Urinary bladder (tissue), 4 donors: ENCODE measurements at places on chromosomes 4 and X. TPM values are rescaled to one million over a fixed set of nuclear protein-coding genes. Genes with fewer than 3 reads are reported as not detected.

Gene ARR3
- total RNA-seq: not detected

Gene PNMA5
- not detected for total RNA-seq

Gene HSD17B13
- 1.2 TPM for total RNA-seq

Gene AFF2
- 7.0 TPM for total RNA-seq

Gene SLC16A2
- total RNA-seq: 16.1 TPM

Gene PITX2
- 30.4 TPM for total RNA-seq

Gene EVC2
- 9.8 TPM for total RNA-seq

Gene FREM3
- 1.5 TPM for total RNA-seq

Gene GRIA3
- 6.0 TPM for total RNA-seq

Gene MAGEA1
- total RNA-seq: not detected

Gene GLRB
- 8.9 TPM for total RNA-seq

Gene NLGN4X
- 15.7 TPM for total RNA-seq

Gene RRH
- total RNA-seq: 0.16 TPM

Gene TGIF2LX
- not detected for total RNA-seq

Gene MAGIX
- 1.9 TPM for total RNA-seq
